ENCODE measurements at places on chromosomes 2 and 18. TPM values are rescaled to one million over a fixed set of nuclear protein-coding genes. Genes with fewer than 3 reads are reported as not detected.

The DCC gene
- total RNA-seq = not detected

The PTPRM gene
- total RNA-seq = 5.6 TPM

The TBR1 gene
- total RNA-seq = not detected

The LYPD6 gene
- not detected for total RNA-seq

The TXNDC2 gene
- 0.39 TPM for total RNA-seq

The MYO5B gene
- total RNA-seq = not detected

- DNase-seq = no peak
Observed at GRCh38 chr2:44869761-44870160, 71.7 kb upstream of the SIX3 start.

DNA sequence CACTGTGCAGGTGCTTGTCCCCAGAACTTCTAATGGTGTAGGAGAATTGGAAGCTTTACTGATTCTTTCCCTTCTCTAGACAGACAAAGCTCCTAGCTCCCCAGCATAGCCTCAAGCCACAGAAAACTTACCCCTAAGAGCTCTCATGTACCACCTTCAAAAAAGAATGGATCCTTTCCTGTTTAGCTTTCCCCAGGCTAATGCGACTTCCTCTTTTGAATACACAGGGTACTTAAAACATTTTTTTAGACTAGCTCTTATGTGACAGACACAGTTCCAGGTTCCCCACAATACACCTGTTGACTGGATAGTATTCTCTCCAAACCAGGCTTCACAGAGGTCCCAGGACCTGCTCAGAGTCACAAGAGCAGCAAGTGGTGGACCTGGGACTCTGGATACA, 8.3 kb downstream of the CTAGE1 start:
- no peaks in the 10 kb centered on the region for H3K36me3 ChIP-seq
- H3K4me3 ChIP-seq = no peak overlapping the region
- DNase-seq = no peak
- no peak overlapping the region for H3K27ac ChIP-seq
- H3K4me1 ChIP-seq = no peaks in the 10 kb centered on the region
- no peaks in the 10 kb centered on the region for H3K27me3 ChIP-seq

DNA sequence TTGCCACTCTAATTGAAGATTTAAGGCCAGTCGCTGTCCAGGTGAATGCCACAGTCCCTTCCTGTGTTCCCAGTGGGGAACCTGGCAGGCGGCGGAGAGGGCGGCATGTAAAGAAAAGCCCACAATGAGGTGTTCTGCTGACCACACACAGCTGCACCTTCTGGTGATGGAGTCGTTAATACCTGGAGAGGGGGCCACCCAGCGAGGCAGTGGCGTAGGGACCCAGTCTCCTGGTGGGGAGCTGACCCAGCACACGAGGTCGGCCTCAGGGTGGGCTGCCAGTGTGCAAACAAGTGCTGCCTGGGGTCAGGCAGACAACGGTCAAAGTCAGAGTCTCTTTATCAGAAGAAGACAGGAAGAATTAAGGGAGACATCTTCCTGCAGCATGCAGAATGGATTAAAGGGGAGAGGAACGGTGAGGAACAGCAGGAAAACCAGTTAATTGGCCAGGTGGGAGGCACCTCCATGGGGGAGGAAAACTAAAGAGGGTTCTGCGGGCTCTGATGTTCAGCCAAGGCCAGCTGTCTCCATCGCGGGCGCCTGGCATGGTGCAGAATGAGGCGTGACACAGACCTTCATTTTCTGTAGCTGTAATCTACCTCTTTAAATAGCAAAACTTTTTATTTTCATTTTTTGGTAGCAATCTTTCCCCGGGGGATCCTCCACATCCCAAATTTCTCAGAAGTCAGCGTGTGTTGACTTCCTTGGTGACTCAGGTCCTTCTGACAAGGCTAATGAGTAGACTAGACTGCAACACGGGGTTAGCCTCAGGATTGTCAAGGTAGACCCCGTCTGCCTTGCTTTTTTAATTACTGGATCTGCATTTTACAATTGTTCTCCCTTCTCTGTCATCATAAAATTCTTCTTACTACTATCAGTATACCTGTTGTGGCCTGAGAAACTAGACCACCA, 78.3 kb downstream of the SMAD7 start:
- no peaks in the 10 kb centered on the region for H3K27me3 ChIP-seq
- peak overlapping the region; percentile 66 for H3K27ac ChIP-seq
- H3K36me3 ChIP-seq = no peaks in the 10 kb centered on the region

DNA sequence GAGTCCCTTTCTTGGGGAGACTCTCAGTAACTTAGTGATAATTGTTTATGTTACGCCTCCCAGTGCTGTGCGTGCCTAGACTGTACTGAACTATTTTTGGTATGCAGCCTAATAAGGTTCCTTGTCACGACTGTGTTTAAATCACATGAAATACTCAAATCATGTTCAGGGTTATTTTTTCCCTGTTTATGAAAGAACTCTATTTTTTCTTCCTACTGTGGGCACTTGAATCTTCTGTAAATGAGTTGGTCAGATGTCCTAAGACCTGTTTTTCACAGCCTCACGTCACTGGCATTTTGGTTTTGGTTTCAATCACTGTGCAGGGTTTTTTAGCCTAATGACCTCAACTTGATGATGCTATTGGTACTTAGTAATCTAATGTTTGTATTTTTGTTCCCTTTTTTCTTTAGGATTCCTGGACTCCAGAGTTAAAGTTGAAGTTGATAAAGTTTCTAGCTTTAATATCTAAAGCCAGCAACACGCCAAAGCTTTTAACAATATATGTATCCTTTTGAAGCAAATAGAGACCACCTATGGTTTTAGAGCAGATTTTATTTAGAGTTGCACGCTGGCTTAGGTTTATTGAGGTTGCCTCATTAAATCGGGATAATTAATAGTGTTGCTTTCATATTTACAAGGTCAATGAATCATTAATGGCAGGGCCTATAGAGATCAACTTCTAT, 24.0 kb downstream of the ARMC9 start:
- H3K36me3 ChIP-seq = peaks cover 3% of the 10 kb centered on the region
- H3K4me3 ChIP-seq = no peak overlapping the region
- peaks cover 4% of the 10 kb centered on the region for H3K4me1 ChIP-seq
- DNase-seq = no peak

- no peak overlapping the region for H3K4me3 ChIP-seq
- peaks cover 26% of the 10 kb centered on the region for H3K4me1 ChIP-seq
- DNase-seq = no peak
- H3K27ac ChIP-seq = no peak overlapping the region
Observed at GRCh38 chr2:200471928-200472645, 37.8 kb downstream of the KCTD18 start.
